Activated naive CD4-positive, alpha-beta T cell (primary cell): ENCODE measurements at places on chromosomes 16 and 17.
A peak's percentile ranks its signal among the peaks of the same experiment; 100 is the strongest.

DNA sequence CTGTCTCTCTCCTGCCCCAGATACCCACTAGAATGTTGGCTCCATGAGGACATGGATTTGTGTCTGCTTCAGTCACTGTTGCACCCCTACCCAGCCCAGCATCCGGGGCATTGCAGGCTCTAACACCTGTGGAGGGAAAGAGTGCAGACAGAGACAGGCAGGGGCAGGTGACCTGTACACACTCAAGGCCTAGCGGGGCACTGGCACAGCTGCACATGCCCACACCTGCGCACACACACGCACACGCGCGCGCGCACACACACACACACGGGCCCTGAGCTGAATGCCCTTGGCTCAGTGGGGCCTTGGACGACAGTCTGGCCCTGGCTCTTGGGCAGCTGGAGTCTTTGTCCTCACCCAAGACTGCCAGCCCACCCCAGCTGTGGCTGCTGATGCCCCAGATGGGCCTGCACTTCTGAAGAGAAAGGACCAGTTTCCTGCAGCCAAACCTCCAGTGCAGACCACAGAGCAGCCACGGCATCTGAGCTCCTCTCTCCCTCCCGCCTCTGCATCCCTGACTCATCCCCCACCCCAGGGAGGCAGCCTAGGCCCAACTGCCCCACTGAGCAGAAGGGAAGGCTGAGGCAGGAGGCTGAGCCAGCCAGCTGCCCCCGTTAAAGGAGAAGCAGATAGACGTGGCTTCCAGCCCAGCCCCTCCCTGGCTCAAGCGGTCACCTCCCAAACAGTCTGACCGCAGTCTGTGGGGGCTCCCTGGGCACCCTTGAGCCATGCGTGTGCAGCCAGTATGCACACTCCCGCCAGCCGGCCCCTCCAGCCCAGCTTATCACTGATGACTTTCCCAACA lies 12.3 kb upstream of the RAI1 start:
- no peak for DNase-seq

- DNase-seq, result no peak
Observed at GRCh38 chr17:81027038-81027437, 7.9 kb upstream of the BAIAP2 start.

DNA sequence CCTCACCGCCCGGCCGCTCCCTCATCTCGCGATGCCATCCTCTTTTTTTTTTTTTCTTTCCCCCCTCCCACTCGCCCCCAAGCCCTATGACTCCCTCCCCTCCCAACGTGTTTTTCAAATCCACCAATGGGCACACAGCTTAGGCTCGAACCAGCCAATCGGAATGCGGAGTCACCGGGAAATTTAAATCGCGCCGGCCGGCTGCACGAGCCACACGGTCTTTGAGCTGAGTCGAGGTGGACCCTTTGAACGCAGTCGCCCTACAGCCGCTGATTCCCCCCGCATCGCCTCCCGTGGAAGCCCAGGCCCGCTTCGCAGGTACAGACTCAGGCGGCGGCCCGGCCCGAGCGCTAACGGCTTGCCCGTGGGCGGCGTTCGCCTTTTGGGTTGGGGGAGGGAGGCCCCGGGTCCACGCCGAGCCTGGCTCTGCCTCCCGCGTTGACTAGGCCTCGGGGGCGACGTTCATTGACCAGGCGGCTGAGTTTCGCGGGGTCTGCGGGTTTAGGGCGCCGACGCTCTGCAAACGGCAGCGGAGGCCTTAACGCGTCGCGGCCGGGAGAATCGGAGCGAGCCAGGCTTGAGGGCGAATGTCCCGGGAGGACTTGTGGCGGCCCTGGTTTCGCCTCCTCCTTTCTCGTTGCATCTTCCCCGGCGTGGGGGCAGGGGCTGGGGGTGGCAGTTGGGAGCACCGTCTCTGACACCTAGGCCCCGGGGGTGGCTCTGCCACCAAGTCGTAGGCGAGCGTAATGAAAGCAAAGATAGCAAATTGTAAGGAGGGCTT lies at the start of gene KPNA2:
Gene KPNA2, plus strand, starts transcription at position 213 of the 781 bp plus-strand sequence. CDS start 1,398 bp downstream, outside the sequence.
- peak; percentile 70 for DNase-seq

DNA sequence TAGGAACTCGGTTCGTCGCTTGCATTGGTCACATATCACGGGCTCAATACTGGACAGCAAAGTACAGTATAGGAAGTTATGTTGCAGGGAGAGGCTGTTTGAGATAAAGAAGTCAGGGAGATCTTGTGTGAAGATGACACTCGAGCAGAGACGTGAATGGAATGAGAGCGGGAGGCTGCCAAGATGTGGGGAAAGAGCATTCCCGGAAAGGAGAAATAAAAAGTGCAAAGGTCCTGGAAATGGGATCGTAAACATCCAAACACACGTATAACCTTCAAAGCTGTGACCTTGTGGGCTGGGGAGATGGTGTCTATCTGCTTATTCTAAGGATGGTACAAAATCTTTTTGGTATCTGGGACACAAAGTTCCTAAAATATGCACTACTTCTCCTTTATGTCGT lies 43.0 kb upstream of the MYOCD start:
- no peak for DNase-seq

GRCh38 chr17:50871364-50871763 lies 5.2 kb upstream of the TOB1 start:
- DNase-seq, result no peak

DNA sequence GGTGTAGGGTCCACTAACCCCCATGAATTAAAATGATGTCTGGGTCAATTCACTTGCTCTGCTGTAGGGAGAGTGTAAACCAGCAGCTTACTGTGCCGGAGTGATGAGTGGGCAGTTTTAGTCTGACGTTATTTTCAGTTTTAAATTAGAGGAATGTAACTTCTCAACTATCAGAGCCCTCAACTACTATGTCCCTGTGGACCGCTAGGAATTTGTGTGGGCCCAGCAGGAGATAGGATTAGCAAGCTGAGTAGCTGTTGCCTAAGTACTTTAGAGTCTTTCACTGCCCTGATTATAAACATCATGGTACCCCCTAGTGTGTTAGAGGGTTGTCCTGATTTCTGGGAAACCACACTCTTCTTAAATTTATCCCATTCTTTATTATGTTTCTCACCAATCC lies 11.4 kb downstream of the MARVELD3 start:
- DNase-seq, result no peak

- no peak for DNase-seq
Observed at GRCh38 chr16:89607937-89608740, 5.3 kb upstream of the DPEP1 start.

GRCh38 chr17:40794466-40794865 lies 5.3 kb downstream of the KRT28 start:
- DNase-seq, result no peak

GRCh38 chr17:49235896-49236295 lies 5.3 kb upstream of the PHOSPHO1 start:
- no peak for DNase-seq

- DNase-seq, result no peak
Observed at GRCh38 chr16:80968386-80969113, 38.1 kb downstream of the CMC2 start.

DNA sequence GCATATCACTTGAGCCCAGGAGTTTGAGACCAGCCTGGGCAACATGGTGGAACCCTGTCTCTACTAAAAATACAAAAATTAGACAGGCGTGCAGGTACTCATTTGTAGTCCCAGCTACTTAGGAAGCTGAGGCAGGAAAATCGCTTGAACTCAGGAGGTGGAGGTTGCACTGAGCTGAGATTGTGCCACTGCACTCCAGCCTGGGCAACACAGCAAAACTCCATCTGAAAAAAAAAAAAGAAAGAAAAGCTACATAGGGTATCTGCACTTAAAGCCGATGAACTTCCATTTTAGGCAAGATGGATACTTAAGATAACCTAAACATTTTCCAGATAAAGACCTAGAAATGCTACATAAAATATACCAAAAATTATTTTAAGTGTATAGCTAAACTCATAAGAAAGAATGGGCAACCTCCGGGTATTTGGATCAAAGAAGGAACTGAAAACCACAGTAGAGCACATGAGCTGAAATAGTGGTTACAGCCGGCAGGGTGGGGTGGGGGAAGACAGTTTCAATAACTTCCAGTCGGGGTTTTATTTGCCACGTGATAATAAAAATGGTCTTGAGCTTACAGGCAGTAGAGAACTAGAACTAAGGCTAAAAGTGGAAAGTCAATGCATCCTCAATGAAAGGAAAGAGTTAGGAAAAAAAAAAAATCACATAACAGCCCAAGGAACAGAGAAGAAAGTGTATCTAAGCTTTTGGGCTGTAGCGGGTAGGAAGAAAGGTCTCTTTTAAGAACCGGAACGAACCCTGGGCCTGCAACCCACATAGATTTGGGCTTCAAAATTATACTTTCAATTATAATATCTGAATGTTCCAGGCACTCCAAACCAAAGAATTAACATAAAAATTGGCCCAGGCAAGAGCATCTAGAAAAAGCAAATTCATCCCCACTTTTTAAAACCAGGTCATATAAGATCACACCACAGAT lies 53.1 kb downstream of the CFDP1 start:
- DNase-seq, result no peak

DNA sequence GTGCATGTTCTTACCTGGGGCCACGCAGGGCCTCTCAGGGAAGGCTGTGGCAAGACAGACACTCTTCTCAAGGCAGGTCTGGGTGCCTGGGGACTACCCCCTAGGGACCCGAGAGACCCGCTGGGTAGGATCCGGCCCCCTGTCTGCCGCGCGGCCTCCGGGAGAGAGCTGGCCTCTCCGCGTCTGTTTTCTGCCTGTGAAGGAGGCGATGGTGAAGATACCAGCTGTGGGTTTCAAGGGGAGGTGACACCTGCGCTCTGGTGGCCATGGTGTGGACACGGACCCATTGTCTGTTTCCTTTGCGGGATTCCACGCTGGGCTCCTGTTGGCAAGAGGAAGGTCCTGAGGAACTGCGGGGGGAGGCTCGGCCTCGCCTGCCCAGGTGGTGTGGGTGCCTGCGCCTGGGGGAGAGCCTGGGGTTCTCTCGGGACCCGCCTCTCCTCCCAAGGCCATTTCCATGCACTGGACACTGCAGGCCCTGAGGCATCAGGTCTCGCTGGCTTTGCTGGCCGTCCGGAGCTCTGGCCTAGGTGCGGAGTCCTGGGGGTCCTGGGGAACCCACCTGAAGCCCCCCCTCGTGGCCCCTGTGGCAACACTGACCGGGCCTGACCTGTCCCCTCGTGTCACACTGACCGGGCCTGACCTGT lies 12.2 kb upstream of the METRNL start:
- no peak for DNase-seq

GRCh38 chr16:51237861-51238378 lies 86.8 kb upstream of the SALL1 start:
- no peak for DNase-seq

GRCh38 chr16:70805787-70806186 lies 4.8 kb upstream of the VAC14 start:
- no peak for DNase-seq

DNA sequence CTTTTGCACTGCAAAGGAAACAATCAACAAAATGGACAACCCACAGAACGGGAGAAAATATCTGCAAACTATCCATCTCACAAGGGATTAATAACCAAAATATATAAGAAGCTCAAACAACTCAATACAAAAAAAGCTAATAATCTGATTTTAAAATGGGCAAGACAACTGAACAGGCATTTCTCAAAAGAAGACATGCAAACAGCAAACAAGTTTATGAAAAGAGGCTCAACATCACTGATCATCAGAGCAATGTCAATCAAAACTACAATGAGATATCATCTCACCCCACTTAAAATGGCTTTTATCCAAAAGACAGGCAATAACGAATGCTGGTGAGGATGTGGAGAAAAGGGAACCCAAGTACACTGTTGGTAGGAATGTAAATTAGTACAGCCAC lies 34.8 kb downstream of the SYNRG start:
- no peak for DNase-seq

GRCh38 chr17:60006160-60006559 lies 41.6 kb upstream of the RNFT1 start:
- no peak for DNase-seq

DNA sequence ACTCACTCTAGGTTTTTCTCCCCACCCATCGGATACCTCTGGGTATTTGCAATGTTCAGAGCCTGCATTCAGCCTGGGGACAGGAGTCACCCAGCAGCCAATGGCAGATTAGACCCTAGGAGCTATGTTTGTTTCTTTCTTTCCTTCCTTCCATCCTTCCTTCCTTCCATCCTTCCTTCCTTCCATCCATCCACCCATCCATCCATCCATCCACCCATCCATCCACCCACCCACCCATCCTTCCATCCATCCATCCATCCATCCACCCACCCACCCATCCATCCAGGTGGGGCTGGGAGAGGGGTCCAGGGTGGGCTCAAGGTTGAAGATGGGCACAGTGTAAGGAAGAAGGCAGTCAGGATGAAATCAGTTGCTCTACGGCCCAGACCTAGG lies 39.9 kb downstream of the TIMM22 start:
- DNase-seq, result no peak

DNA sequence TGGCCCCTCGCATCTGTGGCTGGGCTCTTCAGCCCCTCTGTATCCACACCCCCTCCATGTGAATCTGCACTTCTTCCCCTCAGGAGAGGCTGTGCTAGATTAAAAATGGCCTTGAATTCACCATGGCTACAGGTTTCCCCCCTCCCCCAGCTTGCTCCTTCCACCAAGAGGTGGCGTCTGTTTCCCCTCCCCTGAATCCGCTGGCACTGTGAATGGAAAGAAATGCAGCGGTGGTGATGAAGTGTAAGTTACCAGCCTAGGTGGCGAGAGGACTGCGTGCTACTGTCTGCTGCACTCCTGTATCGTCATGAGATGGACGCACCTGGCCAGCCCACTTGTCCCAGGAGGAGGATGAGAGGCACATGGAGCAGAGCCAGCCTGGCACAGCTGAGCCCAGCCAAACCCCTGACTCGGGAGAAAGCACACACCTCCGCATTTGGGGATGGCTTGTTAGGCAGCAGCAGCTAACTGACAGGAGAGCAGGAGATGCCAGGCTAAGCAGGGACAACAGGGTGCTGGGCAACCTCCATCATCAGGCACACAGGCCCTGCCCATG lies 26.2 kb downstream of the TNFRSF13B start:
- DNase-seq, result no peak

DNA sequence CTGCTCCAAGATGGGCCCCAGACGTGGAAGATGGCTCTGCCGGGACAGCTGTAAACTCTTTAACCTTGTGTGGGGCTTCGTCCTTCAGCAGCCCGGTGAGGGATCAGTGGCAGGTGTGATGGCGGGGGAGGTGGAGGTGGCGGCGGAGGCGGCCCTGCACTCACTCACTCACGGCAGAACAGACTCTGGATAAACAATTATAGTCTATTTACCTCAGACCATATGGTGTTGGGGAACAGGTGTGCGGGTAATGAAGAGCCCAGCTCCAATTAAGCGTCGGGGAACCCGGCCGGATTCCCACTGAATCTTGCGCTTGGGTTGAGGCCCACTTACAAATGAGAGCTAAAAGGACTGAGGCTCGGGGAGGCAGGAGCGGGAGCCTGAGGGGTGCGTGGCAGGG lies 104.3 kb upstream of the SDK2 start:
- DNase-seq, result no peak

DNA sequence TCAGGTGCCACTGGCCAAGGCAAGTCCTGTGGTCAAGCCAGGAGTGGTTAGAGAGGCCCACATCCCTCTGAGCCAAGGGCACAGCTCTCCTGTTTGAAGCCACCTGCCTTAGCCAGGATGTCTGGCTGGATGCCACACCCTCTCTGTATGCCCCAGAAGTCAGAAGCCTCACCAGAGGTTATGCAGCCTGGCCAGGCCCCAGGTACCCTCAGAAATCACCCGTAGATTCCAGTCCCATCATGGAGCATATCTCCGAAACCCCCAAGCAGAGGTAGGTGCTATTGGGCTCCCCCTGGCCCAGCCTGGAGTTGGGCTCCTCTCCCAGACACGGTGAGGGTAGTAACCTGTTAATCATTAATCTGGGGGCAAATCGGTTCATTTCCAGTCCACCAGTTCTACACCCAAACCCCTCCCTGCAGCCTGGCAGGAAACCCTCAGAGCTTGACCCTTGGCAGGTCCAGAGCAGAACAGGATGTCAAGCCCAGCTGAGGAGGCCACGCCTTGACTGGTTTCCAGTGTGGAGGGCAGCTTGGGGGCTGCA lies 60.6 kb upstream of the TMEM97 start:
- DNase-seq, result no peak
